ENCODE measurements at places on chromosomes 1 and 21.

DNA sequence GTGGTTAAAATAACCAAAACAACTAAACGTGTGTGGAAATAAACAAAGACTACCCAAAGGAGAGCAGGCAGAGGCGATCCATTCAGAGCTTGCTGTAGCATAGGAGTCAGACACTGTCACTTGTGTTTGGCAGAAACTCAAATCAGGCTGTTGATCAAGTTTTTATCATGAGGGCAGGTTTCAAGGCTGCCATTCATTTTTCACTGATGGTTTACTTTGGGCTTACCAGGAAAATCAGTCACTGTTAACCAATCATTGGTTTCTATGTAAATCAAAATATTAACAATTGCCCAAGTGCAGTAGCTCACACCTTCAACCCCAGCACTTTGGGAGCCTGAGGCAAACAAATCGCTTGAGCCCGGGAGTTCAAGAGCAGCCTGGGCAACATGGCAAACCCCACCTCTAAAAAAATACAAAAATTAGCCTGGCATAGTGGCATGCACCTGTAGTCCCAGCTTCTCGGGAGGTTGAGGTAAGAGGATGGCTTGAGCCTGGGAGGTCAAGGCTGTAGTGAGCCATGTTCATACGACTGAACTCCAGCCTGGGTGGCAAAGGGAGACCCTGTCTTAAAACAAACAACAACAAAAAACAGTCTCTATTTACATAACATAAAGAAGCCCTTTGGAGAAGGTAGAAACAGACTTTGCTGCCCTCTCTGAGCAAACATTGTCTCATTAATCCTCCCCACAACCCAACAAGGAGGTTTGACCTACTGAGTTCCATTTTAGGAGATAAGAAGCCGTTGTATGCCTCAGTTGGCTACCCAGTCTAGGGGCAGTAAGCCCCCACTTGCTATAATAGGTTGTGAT, 21.1 kb upstream of the ETS2 start:
- no peak for DNase-seq

DNA sequence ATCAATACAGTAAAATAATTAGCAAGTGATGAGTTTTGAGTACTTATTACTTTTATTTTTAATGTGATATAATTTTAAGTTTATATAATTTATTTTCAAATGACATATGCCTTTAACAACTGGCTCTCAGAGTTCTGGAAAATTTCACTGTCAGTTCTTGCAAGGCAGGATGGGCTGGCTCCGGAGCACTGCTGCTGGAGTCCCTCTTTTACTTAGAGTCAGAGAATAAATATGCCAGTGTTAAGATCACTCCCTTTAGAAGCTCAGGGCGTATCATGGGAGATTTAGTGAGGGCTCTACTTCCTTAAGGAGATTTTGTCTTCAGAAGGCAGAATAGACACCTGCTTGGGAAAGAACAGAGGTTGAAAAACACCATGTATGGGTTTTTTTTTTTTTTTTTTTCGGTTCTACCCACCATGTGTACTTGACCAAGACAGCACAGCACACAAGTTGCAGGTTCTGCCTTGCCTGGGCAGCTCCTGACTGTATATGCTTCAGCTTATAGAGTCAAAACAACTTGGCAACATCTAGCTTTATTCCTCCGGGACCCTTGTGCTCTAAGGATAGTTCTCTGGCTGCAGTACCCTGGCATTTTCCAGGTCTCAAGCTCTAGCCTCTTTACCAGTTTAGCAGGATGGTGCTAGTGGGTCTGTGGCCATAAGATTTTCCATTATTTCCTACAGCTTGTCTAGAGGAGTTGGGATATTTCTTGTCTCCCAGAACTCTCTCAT, 29.7 kb upstream of the FMOD start:
- DNase-seq, result no peak

DNA sequence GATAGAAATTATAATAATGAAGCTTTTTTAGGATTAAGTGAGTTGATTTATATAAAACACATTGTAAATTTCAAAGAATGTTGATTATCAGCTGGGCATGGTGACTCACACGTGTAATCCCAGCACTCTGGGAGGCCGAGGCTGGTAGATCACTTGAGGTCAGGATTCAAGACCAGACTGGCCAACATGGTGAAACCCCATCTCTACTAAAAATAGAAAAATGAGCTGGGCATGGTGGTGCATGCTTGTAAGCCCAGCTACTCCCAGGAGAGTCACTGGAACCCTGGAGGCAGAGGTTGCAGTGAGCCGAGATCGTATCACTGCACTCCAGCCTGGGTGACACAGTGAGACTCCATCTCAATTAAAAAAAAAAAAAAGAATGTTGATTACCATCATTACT, 18.4 kb downstream of the ADAMTS1 start:
- DNase-seq, result no peak

DNA sequence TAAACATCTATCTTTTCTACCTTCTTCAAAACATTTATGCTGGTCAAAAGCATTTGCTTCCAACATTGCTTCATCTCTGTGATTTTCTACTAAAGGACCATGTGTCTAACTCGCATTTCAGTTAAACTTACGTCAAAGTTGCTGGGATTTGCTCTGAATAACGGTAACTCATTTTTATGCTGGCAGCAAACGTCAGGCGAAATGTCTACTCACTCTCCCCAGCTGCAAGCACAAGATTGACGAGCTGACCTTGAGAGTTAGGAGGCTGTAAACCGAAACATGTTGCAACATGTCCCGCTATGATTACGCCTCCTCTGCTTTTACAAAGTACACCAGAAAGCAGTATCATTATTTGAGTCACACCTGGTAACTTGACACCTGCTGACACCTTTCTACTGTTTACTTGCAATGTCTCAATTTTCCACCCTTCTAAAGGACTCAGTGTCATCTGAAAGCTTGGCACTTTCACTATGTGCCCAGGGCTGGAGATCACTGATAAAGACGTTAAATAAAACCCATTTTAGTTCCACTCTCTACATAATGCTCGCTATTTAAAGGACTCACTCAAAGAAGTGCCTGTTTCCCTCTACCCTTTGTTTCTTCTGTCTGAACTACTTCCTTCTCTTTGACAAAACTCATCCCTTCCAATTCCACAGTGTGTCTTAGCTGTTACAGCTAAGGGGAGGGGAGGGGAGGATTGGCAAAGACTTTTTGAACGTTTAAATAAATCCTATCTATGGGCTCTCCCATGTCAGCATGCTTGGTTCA, 111.9 kb downstream of the PTPN14 start:
- DNase-seq, result peak; percentile 28

DNA sequence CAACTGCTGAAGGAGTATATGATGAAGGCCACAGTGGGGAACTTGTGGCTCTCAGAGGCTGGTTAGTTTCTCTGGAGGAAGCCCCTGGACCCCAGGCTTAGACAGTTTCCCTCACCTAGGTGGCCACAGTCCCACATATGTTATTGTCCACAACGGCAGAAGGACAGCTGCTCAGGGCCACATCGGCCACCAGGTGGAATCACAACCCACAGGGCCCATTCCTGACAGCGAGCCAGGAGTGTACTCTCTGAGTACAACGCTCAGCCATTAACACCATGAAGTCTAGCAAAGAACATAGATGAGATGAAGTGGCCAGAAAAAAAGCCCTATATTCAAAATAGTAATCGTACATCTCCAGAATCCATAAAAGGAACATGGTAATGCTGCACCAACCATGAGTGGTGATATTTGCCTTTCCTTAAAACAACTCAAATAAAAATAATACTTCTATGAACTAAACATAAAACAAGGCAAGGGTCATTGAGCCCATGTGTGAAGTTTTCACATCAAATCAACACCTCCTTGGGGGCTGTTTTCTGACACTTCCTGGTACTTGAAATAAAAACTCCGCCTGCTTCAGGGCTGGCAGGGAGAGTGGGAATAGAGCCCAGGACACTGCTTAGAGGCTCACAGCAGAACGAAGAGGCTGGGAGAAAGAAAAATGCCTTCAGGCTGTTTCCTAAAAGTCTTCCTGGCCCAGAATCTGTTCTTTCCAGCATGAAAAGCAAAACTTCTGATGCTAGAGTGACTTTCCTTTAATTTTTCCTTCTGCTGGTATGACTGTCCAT, 383.3 kb downstream of the HHAT start:
- no peak for DNase-seq

- DNase-seq, result no peak
These were observed 10.7 kb downstream of the LRRC47 start for GRCh38 chr1:3785456-3786157.

DNA sequence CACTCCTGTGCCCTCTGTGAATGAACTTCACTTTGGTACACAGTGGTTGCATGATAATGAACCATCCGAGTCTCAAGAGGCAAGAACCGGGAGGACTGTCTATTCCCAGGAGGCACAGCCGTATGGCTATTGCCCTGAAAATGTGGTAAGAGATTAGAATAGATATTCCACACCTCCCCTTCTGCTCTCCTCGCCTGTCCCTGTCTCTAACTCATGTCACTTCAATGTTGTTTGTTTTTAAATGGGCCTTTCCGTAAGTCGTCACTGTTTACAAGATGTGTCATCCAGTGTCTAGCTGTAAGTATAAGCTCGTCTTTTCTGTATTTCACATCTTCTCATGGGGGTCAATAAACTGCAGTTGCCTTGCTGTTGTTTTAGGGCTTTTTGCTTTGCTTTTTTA, 122.2 kb downstream of the PATJ start:
- DNase-seq, result no peak

- no peak for DNase-seq
These were observed 132.5 kb upstream of the NFIA start for GRCh38 chr1:60949826-60950197.

DNA sequence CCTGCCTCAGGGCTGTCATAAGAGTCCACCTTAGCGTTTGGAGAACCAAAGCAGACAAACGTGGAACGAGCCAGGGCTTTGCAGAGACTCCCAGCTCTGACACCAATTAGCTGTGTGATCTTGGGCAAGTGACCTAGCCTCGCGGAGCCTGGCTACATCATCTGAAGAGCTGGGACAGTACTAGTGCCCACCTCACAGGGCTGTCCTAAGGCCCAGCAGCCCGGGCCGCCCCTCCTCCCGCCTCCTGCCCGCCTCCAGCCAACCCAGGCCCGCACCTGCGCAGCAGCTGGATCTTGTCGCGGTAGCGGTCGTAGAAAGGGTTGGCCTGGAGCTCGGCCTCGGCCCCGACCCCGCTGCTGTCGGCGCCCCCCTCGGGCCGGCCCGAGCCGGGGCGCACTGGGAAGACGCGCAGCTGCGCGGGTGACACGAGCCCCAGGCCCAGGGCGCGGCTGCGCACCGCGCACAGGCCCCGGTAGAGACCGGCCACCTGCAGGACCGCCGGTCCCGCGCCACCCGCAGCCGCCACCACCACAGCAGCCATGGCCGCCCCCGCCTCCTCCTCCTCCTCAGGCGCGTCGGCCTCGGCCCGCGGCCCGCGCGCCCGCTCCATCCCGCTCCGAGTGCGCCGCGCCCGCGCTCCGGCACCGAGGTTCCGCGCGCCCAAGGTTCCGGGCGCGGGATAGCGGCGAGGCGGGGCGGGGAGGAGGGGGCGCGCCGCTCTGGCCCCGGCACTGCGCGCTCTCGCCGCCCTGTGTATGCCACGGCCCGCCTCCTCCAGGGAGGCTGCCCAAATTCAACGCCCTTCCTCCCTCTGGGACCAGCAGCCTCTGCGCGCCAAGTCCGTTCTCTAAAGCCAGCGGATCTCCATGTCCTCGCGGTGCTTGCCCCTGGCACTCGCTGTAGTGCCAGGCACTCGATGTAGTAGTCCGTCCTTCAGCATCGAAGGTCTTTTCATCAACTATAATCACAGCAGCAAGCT, at the start of gene ATPAF1:
TSS of gene ATPAF1 (minus strand) at position 583 of the 979 bp plus-strand sequence. CDS start at position 541, 42 bp downstream.
- peak; percentile 64 for DNase-seq

GRCh38 chr1:148379170-148379500, 104.0 kb downstream of the PPIAL4G start:
- no peak for DNase-seq

DNA sequence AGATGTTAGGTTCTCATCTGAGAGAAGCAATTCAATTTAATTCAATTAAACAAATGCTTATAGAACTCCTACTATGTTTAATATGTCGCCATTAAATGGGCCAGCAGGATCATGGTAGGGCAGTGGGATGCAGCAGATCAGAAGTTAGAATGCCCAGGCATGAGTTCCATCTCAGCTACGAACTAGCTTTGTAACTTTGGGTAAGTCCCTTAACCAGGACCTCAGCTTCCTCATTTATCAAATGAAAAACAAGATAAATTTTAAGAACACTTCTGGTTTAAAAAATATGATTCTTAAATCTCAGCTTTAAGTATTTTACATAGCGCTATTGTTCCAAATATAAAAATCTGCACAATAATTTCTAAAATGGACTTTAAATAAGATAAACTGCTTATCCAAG, 67.5 kb upstream of the GFI1 start:
- no peak for DNase-seq

DNA sequence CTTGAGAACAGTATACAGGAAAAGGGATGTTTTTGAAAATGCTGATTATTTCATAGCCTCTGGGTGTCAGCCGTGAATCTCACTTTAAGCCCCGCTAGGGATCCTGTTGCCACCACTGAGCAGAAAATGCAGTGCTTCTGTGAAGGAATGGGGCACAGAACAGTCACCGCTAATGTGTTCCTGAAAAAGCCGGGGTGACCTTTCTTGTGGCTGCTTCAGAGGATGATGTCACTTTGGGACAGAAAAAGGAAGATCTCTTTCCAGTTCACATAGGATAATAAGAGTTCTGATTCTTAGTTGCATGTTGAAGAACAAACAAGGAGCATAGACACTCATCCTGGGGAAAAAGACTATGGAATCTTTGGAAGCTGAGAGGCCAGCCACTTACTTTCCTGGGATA, 349.6 kb downstream of the DISC1 start:
- DNase-seq, result no peak

DNA sequence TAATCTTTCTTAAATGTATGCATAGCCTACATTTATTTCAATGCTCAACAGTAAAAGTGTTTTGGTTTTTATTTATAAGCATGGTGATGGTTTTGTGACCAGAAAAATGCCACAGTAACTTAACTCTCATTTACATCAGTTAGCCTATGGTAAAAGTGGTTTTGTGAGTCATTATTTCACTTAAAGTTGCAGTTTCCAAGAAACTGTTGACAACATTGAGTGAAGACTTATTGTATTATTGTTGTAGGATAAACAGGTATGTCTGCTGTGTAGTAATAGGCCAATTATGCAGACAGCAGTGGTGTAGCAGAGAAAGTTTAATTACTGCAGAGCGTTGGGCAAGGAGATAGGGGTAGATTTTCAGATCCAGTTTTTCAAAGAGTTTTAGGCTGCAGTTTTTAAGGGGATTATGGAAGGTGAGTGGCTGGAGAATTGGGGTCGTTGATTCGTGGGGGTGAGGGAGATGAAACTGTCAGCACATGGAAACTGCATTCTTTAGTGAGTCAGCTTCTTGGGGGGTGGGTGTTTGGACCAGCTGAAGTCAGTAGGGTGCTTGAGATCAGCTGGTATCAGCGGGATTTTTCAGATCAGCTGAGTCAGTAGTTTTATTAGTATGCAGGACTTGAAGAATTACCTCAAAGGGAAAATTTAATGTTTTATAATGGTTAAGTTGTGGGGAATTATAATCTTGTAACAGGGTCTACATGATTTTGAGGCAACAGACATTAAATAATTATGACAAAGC, 168.7 kb upstream of the FMN2 start:
- DNase-seq, result no peak

- no peak for DNase-seq
These were observed 56.2 kb downstream of the FCRL5 start for GRCh38 chr1:157496121-157496526.

DNA sequence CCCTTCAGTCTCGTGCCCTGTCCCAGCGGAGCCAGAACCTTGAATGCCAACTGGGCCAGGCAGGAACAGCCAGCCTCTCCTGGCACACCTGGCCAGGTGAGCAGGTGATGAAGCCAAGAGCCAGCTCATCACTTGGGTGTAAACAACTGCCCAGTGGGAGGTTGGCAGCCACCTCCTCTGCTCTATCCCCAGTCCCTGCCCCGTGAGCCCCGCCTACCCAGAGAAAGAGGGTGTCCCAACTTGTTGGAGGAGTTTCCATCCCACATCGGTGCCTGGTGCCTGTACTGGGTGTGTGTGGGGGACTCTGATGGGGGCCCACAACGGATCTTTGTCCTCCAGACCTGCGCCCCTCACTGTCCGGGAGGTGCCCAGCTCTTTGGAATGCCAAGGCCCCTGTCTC, 17.8 kb upstream of the FAM131C start:
- no peak for DNase-seq
